ENCODE measurements at places on chromosomes 5 and 9. TPM values are rescaled to one million over a fixed set of nuclear protein-coding genes. Genes with fewer than 3 reads are reported as not detected.

FGD3 gene
- total RNA-seq: 0.16 TPM

SLC36A2 gene
- total RNA-seq: not detected

ANKRD34B gene
- 0.18 TPM for total RNA-seq

PLEKHG4B gene
- total RNA-seq: 1.1 TPM

SPINK4 gene
- total RNA-seq: not detected

HRCT1 gene
- total RNA-seq: 0.38 TPM

MYMK gene
- total RNA-seq: not detected

All from A549 treated with CORT108297 at 1 μM for 4 hours (cell line).